Mesothelial cell of epicardium (in vitro differentiated cells): ENCODE measurements at places on chromosomes 13 and 19.
A peak's percentile ranks its signal among the peaks of the same experiment; 100 is the strongest.

GRCh38 chr19:42386974-42387707 is 3.0 kb downstream of the CNFN start:
- DNase-seq, result no peak

DNA sequence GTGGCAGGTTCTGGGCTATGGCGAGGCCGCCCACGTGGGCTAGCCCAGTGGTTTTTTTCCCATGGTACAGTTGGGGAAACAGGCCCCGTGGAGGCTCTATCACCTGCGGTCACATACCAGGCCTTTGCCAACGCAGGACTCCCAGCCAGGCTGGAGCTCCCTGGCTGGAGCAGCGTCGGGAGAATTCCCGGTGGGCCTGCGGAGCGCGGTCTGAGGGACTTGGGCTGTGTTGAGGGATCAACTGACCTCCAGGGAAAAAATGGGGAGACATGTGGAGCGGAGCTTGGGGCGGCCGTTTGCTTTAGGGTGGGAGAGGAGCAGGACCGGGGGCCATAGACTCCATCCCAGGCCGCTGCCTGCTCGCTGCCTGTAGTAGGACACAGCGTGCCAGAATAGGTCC is 16.4 kb downstream of the DOT1L start:
- no peak for DNase-seq

DNA sequence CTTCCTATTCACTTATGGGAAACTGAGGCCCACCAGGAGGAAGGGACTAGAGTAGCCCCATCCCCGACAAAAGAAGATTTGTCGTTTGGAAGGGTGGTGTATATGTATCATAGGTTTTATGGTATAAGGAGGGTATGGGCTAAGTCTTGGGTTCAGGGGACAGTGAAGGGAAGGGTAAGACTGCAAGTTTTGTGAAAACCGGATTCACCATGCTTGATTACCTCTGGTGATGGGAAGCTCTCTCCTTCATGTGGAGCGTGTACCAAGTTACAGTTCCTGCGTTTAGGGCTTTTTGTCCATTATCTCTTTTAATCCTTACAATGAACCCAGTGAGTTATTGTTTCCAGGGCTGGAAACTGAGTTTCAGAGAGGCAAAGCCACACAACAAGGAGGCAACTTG is 3.8 kb downstream of the VASP start:
- DNase-seq, result no peak

DNA sequence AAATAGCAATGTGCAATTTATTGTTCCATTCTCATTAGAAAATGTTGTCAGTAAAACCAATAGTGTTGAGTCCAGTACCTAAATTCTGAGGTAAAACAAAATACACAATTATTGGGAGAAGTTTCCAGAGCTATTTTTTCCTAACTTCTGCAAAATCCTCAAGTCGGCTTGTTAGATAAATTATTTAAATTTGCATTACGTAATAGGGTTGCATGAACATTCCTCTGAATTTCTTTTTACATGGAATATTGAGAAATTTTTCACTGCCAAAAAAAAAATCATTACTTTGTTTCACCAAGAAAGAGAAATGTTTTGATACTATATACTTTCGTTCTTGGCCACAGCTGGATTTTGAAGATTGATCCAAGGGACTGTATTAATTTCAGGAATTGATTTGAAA is 1.5 kb downstream of the ZNF507 start:
- DNase-seq, result no peak

DNA sequence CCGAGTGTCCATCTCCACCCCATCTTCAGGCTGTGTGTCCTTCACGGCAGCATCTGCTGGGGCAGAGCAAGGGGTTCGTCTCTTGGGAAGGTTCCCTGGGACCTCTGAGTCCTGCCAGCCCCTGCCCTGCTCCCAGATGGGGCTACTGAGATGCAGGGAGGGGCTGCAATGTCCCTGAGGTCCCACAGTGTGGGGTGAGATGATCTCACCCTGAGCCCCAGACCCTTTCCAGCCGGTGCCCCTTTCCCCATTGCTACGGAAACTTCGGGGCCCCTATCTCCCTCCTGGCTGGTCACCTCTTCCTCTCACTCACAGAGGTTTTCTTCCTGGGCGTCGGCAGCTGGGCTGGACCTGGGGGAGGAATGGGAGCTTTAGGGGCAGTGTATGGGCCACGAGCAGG is 5.0 kb downstream of the LILRB2 start:
- no peak for DNase-seq

DNA sequence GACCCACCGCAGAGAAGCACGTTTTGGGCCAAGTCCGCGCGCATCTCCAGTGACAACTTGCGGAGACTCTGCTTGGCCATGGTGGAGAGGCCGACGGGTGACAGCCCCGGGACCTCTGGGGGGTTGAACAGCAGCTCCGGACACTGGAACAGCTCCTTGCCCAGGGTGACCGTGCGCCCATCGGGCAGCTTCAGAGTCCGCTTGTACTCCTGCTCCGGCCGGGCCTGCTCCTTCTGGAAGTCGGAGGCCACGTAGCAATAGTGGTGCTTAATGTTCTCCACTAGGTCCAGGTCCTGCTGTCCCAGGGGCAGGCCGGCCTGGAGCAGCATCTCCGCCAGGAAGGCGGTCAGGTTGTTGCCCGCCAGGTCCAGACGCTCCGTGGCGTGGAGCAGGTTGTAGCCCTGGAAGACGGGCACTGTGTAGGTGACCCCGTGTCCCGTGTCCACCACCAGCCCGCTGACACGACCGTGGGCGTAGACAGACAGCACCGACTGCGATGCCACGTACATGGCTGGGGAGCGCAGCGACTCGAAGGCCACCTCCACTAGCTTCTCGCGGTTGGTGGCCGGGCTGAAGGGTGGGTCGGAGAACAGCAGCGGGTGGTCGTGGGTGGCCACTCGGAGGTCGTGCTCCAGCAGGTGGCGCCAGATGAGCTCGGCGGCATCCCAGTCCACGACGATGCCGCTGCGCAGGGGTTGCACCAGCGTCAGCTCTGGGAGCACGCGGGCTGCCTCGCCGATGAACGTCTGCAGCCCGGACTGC is 743 bp downstream of the ACTL9 start:
- DNase-seq, result no peak

DNA sequence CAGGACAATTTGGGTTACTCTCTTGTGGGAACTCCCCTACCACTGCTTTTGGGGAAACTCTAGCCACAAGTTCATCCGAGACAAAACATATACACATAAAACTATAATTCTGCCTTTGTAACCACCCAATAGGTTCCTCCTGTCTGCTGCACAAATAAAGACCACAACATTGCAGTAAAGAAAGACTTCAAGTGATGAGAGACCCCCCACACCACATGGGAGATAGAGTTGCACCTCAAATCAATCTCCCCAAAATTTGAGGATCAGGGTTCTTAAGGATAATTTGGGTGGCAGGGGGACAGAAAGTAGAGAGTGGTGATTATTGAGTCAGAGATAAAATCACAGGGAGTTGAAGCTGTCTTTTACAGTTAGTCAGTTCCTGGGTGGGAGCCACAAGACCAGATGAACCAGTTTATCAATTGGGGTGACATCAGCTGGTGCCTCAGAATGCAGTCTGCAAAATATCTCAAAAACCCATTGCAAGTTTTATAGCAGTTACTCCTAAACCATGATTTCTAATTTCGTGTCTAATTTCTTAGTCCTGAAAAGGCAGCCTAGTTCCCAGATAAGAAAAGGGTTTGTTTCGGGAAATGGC is 1348.5 kb downstream of the PCDH9 start:
- DNase-seq, result no peak

GRCh38 chr19:51422053-51422448 is 4.6 kb upstream of the SIGLEC10 start:
- peak; percentile 87 for DNase-seq

DNA sequence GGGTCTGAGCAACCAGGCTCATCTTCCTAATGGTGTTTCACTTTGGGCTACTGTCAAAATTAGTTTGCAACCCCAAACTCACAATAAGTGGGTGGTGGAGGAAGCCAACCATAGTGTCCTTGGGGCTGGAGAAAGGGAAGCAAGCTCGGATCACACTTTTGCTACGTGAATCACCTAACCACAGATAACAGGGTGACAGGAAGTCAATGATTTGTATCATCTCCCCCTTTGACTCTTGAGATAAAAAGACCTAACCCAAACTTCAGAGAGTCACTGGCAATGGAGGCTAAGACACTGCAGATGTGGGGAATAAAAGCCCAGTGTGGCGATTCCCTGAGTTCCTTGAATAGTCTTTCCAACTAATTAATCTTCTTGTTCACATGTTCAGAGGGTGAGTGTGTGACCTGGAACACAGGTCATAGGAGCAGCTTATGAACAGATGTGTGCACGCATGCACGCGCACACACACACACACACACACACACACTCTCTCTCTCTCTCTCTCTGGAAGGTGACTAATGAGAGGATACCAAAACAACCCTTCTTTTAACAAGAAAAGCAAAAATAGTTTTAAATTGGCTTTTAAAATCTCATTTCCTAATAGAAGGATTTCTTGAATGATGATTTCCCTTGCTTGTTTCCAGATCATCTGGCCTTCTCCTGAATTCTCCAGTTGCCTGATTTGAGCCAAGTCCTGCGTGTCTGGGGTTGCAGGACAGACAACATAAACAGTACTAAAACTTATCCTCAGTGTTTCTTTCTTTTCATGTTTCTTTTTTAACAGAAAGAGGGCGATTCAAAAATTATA is 21.2 kb upstream of the DOCK9 start:
- no peak for DNase-seq

GRCh38 chr13:110445183-110445582 is 116.3 kb downstream of the RAB20 start:
- no peak for DNase-seq

DNA sequence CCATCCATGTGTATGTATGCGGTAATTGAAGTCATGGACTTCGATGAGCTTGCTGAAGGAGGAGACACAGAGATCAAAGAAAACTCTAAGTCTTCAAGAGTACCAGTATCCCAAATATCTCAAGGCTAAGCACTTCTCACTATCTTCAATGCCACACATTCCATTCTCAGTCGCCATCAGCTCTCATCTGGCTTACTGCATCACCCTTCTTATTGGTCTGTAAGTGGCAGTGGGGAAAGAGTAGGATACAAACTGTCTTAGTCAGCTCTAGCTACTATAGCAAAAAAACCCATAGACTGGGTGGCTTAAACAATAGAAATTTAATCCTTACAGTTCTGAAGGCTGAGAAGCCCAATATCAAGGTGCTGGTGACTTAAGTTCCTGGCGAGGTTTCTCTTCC is 218.7 kb downstream of the POSTN start:
- no peak for DNase-seq

- DNase-seq, result no peak
These were observed 91.4 kb downstream of the RBM26 start for GRCh38 chr13:79314652-79315051.

DNA sequence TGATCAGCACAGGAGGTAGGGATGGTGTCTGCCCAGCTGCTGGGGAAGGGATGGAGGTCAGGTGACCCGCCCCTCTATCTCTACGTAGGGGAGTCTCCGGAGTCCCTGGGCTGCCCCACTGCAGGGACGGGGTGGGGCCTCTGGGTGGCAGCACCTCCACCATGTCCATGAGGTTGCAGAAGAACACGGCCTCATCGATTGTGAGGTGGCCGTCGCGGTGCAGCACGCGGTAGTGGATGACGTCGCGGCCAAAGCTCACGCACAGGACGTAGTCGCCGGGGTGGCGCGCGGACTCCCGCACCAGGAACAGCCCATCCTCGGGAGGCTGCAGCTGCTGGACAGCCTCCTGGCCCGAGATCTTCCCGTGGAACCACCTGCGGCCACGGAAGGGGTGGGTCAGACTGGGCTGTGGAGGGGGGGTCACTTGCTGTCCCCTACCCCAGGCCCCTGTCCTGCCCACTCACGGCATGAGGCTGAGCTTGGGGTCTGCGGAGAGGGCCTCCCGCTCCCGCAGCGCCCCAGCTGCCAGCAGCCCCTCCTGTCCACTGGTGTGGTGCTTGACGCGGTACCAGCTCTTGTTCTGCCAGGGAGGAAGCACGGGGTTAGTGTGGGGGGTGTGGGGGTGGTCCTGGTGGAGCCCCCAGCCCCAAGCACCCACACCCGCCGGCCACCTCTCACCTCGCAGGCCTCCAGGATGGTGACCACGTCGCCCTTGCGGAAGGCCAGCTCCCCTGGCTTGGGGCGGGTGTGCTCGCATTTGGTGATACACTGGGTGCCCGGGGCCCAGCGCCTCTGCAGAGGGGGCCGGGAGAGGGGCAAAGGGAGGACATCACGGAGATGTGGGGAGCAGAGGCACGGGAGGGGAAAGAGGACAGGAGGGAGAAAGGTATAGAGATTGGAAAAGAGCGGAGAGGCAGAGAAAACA is 2.3 kb downstream of the MATK start:
- no peak for DNase-seq

GRCh38 chr13:26348966-26349365 is 95.0 kb downstream of the CDK8 start:
- DNase-seq, result no peak

DNA sequence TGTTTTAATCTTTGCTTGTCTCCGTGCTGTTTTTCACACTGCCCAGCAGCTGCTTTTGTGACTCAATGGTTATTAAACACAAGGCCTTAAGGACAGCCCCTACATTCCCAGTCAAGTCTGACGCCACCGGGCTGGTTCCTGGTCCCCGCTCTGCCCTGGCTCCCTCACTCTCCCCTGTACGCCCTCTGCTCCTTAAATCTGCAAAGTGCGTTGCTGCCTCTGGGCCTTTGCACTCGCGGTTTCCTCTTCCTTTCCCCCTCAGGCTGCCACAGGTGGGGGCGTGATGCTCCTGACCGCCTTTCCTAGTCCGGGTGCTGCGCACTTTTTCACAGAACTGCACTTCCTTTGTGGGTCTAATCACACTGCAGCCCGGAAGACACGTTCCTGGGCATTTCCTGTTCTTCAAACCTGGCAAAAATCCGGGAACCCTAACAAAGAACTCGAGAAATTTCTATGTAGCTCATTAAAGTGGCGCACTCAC is 25.6 kb downstream of the NOSIP start:
- no peak for DNase-seq

GRCh38 chr13:26412263-26412662 is 145.2 kb upstream of the WASF3 start:
- DNase-seq, result no peak

GRCh38 chr13:33452873-33453517 is 167.4 kb upstream of the STARD13 start:
- DNase-seq, result no peak

DNA sequence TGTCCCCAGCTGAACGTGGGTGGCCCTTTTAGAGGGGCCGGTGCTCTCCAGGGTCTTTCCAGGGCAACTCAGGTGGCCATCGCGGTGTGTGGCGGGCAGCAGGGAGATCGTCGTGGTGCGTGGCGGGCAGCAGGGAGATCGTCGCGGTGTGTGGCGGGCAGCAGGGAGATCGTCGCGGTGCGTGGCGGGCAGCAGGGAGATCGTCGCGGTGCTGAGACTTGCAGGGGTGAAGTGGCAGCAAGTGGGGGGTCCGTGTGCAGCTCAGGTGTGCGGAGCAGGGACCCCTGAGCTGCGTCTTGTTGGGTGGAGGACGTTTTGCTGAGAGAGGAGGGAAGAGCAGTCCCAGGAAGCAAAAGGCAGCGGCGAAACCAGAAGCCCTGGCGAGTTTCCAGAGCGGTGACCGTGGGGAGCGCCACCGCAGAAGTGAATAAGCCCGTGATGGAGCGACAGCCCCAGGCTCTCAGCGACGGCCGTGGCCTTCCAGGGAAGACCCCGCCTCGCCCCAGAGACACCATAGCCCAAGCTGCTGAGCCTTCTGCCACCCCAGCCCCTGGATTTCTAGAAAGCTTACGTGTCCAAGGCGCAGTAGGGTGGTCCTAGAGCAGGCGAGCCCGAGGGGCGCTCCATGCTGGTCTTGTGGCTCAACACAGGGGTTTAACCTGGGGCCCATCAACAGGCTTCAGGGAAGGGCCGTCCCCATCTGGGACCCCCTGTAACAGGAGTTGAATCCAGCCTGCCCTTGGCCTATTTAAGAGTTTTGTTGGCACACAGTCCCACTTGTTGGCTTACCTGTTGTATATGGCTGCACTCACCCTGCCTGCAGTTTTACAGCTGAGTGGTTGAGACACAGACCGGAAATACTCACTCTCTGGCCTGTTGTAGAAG is 5.4 kb downstream of the NCLN start:
- DNase-seq, result no peak
